ENCODE measurements at places on chromosomes 16 and 17.

GRCh38 chr17:50437409-50437808 is 11.4 kb downstream of the ACSF2 start:
- no peak for DNase-seq

DNA sequence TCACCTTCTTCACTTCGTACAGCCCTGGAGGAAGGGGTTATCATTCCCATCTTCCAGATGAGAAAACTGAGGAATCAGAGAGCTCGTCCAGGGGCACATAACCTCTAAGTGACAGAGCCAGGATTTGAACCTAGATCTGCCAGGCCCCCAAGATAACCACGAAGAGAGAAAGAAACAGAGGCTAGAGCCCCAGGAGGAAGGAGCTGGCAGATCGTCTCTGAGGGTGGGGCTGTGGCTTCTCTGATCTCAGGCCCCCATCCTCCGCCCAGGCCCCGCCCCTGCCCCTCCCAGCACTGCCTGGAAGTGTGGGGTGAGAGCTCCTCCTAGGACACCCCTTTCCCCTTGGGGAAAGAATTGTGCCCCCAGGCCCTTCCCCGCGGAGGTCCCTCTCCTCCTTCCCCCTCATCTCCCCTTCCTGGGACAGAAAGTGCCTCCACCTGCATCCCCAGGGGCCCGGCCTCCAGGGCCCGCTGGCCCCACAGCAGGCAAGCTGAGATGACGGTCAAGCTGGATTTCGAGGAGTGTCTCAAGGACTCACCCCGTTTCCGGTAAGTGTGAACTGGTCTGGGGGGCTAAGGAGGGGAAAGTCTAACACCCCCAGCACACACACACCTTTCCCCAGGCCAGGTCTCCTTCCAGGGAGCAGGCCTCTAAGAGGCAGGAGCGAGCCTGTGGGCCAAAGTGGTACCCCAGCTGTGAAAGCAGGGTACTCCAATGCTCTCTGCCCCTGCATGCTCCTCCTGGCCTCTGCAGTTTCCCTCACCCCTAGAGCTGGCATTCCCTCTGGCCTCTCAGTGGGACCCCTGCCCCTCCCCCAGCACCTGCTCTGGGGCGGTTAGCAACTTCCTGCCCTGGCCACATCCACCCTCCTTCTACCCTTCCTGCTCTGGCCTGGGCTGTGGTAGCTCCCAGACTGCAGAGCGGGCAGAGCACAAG is at the start of gene ACAP1:
TSS of gene ACAP1 (plus strand) at position 290 of the 936 bp plus-strand sequence. CDS start at position 496, 206 bp downstream.
- DNase-seq: peak; percentile 73

GRCh38 chr17:34988644-34989043 is 8.3 kb downstream of the LIG3 start:
- DNase-seq: no peak

GRCh38 chr16:79788949-79789348 is 188.4 kb upstream of the MAF start:
- no peak for DNase-seq

DNA sequence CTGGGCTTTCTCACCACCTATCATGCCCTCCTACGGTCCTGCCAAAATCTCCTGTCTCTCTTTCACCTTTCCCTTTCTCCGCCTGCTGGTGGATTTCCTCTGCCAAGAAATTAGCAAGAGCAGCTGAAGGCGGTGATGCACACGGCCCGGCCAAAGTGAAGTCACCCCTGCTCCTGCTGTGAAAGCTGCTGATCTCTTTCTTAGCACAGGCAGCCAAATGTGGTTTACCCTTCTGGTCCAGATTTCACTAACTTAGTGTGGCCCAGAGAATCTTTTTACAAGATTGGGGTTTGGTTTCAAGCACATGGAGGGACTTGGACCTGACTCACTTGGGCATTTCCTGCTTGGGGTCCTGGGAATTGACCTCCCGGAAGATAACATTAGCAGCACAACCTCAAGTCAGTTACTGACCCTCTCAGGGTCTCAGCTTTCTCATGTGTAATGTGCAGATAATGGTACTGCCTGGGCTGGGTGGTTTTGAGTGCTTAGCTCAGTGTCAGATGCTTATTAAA is 155.7 kb downstream of the SOCS1 start:
- no peak for DNase-seq

GRCh38 chr16:31084584-31085302 is 4.0 kb downstream of the PRSS53 start:
- no peak for DNase-seq

- DNase-seq: peak; percentile 43
These were observed 17.9 kb downstream of the GOSR2 start for GRCh38 chr17:46940692-46941404.

DNA sequence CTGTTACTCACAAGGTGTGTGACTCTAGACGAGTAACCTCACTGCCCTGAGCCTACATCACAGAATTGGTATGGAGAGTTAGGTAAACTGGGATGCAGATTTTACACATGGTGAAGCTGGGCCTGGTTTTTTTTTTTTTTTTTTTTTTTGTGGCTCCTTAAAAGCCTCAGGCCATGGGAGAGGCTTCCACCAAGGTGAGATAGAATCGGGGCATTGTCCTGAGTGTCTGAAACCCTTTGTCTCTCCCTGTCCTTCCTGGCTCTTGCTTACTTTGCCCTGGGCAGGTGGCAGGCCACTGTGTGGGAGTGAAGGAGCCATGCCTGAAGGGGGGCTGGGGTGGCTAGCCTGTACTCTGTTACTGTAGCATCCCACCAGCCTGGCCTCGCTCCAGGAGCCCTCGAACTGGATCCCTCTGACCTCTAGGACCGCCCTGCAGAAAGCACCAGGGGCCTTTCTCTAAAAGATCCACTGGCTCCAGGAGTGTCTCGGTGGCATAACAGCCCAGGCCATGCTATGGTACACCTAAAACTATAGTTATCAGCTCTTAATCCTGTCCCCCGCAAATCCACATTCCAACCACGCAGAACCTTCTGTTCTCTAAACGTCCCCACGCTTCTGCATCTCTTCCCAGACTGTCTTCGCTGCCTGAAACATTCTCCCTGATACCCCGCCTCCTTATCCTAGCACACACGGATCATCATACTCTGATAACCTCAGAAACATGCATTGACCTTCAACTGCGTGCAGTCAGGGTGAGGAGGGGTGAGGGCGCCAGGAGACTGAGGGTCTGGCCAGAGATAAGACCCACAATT is 1.7 kb upstream of the SLC13A2 start:
- DNase-seq: no peak

- DNase-seq: no peak
These were observed 277.2 kb downstream of the SNX29 start for GRCh38 chr16:12253731-12254130.

GRCh38 chr17:82035956-82036633 is 1.4 kb downstream of the DCXR start:
- no peak for DNase-seq

- no peak for DNase-seq
These were observed 24.8 kb downstream of the MYO18A start for GRCh38 chr17:29155227-29155965.

GRCh38 chr16:87836844-87837581 is 32.3 kb downstream of the SLC7A5 start:
- DNase-seq: no peak

DNA sequence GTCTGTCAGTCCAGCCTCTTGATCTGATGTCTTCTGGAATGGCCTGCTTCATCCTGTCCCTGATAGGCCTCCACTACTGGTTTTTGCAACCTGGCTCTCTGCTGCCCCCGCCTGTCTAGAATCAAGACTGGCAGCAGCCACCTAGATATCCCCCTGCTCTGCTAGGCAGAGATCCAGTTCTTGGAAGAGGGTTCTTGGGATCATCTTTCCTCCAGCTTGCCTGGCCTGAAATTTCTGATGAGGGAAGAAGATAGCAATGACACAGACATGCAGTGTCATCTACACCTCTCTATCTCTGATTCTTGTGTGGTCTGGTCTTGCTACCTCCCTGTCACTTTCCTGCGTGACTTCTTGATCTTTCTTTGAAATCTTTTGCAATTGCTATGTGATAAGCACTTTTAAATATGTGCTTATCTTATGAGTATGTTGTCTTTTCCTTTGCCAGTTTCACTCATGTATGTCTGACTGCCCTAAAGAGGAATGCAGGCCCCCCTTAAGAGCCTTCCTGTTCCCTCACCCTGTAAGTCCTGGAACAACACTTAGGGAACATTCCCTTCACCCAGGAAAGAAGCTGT is 20.3 kb upstream of the NFATC3 start:
- DNase-seq: peak; percentile 36

- no peak for DNase-seq
These were observed 23.9 kb downstream of the SKA2 start for GRCh38 chr17:59131131-59131530.

- no peak for DNase-seq
These were observed 43.1 kb downstream of the TBX4 start for GRCh38 chr17:61495161-61495857.

DNA sequence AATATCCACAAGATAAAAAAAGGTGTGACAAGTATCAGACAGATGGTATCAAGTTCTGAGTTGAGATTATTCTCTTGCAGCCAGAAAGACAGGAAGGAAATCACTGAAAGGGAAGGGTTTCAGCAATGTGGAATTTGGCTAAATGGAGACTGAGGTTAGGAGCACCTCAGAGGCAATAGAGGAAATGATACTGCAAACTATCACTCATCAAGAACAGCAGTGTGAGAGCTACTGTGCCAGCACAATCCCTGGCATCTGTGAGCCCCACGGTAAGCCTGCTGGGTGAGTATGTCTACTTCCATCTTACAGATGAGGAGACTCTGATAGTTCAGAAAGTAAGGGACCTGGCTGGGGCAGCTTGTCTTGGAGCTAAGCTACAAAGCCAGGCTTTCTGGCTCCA is 162.0 kb downstream of the SALL1 start:
- DNase-seq: no peak

- DNase-seq: peak; percentile 4
These were observed 48.7 kb upstream of the WSB1 start for GRCh38 chr17:27245230-27245696.

DNA sequence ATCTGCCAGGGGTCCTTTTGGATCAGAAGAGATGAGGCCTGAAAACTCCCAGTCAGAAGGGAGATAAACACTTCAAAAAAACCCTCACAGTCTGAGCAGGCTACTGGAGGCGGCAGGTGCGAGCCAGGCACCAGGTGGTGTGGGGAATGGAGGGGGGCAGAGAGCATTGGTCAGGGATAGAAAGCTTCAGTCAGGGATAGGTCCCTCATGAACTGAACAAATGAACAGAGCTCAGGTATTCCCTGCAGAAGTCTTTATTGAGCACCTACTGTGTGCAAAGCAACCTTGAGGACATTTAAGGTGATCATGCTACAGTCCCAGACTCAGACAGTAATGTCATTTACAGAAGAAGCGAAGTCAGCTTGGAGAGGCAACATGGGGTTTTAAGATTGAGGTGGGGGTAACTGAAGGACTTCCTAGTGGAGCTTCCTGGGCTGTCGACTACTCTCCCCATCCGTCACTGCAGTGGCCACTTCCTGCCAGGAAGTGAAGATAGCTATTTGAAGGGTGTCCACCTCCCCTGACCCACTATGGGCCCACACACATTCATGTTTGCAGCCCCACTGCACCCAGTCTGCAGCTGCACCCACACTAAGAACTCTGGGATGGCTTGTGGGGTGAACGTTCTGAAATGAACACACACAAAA is 3.2 kb downstream of the KIFC3 start:
- DNase-seq: no peak

DNA sequence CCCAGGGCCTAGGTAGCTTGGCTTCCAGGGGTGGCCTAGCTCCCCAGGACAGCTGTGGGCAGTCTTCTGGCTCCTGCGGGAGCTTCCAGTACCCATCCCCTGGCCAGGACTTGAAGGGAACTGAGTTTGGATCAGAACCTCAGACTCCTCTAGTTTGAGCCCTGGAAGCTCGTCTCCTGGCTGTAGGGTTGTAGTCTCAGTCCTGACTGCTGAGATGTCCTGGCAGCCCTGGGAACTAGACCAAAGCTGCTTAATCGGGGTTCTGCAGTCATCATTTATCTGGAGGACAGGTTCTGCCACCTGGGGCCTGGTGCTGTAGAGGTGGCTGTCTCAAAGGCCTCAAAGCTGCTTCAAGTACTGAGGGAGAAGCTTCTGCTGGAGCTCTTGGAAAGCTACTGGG is 163.7 kb downstream of the WSCD1 start:
- no peak for DNase-seq

- DNase-seq: no peak
These were observed 3.0 kb downstream of the EVPLL start for GRCh38 chr17:18380471-18381157.

DNA sequence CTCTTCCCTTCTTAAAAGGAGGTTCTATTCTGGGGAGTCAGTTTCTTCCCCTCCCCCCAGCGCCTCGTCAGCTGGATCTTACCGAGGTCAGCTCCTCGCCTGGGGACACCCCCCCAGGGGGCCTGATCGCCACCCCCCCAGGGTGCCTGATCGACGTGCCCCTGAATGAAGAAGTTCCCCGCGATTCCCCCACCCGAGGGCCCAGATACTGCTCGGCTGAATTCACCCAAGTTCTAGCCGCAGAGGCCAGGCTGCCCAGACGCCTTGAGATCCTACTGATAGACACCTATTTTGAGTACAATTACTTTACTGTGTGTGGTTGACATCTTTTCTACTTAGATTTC is 1.4 kb downstream of the RAB11FIP3 start:
- no peak for DNase-seq

DNA sequence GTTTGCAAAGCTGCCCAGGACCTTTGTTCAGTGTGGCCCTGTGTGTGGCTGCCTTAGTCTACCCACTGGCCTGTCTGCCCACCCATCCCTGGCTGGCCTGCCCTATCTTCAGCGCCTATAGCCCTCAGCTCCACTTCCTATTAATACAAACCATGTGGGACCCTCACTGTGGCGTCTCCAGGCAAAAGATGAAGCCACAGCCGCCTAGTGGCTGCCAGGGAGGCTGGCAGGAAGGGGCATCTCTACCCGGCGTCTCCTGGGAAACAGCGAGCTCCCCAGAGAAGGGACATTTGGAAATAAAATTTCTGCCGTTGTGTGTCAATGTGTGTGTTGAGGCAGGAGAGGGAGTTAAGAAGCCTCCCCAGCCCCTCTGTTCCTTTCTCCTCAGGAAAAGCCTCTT is 31.5 kb downstream of the NEUROD2 start:
- DNase-seq: no peak

GRCh38 chr17:69672924-69673323 is 258.4 kb downstream of the MAP2K6 start:
- no peak for DNase-seq

DNA sequence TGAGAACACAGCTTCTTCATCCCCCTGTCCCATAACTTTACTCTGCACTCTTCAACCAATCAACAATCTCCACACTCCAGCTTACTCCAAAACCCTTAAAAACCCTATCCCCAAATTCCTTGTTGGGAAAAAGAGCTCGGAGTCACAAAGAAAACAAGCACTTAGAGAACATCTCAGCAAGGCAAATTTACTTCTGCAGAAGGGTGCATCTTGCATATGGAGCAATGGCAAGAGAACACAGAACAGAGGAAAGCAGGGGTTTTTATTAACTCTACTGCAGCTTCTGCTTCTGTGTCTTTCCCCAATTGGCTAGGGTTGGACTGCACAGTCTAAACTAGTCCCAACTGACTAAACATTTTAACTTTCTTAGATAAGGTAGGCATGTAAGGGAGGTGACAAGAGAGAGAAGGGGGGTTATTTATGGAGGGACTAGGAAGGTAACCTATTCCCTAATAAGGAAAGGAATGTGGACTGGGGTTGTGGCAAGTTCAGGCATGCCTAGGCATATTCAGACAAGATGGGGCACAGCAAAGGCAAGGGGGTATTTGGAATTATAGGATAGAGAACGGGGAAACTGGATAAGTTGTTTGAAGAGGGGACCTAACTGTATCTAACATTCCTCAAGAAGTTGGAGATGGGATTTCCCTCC is 125.5 kb downstream of the CACNG3 start:
- DNase-seq: no peak

Measured in stimulated activated CD4-positive, alpha-beta T cell treated with anti-CD3 and anti-CD28 coated beads, Interleukin-15, amount 100 ng/mL, for 1 hour (primary cell).